ENCODE measurements at places on chromosomes 6 and 20.

DNA sequence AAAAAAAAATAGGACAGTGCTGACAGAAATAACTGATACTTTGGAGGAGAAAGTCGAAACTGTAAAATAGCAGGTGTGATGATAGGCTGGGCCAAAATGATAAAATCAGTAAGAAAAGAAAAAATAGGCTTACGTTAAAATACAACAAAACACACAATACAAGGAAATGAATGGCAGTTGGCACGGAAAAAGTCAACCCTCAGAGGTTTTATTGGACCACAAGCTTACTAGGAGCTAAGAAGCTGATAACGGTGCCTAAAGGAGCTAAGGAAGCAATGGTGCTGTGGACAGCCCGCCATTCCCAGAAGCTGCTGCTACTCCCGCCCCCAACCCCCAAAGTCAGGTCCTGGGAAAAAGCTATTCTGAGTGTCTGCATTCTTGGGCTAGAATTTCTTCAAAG lies 55.9 kb upstream of the RNF146 start:
- DNase-seq, result no peak

DNA sequence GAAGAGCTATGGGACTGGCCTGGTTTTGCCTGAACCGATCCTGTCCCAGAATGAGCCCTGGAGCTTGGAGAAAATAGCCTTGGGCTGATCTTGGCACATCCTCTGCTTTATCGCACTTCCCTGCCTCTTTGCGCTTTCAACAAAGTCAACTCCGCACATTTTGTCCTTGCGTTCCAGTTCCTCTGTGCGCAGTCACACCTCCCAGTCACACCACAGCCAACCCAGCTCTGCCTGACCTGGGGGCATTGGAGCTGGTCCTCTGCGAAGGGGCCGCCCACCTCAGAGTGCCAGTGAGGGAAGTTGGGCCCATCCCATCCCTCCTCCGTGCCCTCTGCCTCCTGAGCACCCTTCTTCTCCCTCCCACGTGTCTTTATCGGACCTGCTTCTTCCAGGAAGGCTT lies 16.9 kb upstream of the UQCC2 start:
- DNase-seq, result no peak

- no peak for DNase-seq
These were observed 13.5 kb downstream of the CCR6 start for GRCh38 chr6:167136376-167136775.

DNA sequence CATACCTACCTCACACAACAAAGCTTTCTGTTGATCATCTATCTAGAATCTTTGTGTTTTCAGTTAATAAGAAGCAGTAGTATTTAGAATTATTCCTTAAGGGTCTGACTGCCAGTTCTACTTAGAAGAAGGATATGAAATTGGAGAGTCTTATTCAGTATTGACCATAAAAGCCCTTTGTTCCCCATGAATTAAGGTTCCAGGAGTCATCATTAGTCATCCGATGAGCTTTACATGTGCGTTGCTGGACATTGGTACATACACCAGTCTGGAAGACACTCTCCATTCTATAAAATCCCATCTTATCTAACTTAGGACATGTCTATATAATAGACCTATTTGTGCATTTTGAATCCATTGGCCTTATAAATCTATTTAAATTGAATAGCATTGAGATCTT lies 34.4 kb upstream of the RNF217 start:
- DNase-seq, result peak; percentile 18

DNA sequence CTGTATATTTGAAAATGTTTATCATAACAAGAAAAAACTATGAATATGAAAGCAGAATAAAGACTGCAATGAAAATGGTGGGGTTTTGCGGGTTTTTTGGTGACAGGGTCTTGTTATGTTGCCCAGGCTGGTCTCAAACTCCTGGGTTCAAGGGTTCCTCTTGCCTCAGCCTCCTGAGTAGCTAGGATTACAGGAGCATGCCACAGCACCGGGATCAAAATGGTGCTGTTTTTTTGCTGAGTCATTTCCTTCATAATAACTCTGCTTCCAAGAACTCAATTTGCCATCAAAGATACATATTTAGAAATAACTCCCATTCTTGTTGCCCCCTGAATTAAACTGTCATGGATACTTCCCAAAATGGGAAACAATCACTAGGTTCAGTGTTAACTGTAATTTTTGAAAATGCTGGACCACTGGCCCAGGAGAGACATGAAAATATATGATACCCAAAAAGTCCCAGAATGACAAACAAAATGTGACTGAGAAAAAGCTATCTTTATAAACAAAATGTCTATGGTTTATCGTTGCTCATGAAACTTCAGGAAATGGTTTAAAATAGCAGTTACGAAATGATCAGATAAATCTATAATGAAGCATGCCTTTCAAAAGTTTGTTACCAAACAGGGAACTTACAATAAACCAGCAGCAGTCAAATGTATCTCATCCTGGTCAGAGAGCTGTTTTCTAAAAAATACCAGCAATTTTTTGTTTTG lies 32.2 kb downstream of the ILRUN start:
- DNase-seq, result peak; percentile 65

DNA sequence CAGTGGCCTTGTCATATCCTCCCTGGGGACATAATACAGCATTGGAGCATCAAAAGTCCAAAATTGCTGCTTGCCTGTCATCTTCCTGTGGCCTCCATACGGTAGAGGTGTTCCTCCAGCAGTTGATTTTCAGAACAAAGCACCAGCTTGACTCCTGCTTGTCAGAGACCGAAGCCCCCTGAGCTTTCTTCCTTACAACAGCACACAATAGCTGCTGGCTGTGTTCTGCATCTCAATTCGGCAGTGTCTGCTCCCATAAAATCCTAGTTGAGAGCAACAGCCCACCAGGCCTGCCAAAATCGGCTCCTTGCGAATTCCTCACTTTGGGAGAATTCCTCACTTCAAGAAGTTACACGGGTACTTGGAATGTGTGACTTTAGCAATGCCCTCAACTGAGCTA lies 372.9 kb downstream of the SAMD5 start:
- DNase-seq, result no peak

GRCh38 chr20:37345339-37346235 lies at the start of gene SRC:
SRC (plus strand) TSS chr20:37346140; CDS start chr20:37384154, 38,014 bp downstream.
- peak; percentile 82 for DNase-seq

DNA sequence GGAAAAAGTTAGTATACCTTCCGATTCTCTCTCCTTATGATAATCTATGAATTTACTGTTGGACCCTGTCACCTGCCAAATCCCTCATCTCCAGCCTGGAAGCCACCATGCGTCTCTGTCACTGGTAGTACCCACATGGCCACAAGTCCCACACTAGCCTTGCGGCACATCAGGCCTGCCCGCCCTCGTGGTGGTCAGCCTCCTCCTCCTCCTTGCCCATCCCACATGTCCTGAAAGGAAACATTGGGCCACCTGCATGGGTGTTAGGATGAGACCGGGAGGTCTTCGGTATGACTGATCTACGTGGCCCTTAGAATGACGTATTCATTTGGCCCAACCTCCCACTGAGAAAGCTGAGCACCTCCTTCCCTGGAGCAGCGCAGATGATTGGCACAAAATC lies 37.0 kb upstream of the QKI start:
- DNase-seq, result no peak

- no peak for DNase-seq
These were observed 2.5 kb downstream of the TMEM63B start for GRCh38 chr6:44129841-44130322.

DNA sequence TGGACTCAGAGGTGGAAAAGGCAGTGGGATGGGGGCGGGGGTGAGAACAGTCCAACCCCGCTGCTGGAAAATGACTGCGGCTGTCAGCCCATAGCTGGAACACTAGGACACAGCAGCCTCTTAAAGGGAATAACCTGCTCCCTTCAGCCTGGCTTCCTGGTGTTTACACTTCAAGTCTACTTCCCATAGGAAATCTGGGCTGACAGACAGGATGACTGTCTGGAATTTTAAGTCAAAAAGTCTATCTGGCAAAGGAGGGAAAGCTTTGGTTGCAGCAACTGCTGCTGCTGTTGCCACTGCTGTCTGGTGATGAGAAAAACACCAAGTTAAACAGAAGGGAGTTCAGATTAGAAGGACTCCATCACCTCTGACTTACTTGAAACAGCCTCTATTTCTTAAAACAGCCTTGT lies 44.9 kb downstream of the TNFRSF21 start:
- no peak for DNase-seq

GRCh38 chr6:2029130-2029794 lies 216.1 kb downstream of the GMDS start:
- DNase-seq, result no peak

- DNase-seq, result peak; percentile 87
These were observed 166.8 kb upstream of the FOXQ1 start for GRCh38 chr6:1144842-1145767.

- peak; percentile 38 for DNase-seq
These were observed 166.8 kb upstream of the GRIK2 start for GRCh38 chr6:101226677-101227135.

- DNase-seq, result no peak
These were observed 659.4 kb downstream of the MAFB start for GRCh38 chr20:40029589-40029988.

DNA sequence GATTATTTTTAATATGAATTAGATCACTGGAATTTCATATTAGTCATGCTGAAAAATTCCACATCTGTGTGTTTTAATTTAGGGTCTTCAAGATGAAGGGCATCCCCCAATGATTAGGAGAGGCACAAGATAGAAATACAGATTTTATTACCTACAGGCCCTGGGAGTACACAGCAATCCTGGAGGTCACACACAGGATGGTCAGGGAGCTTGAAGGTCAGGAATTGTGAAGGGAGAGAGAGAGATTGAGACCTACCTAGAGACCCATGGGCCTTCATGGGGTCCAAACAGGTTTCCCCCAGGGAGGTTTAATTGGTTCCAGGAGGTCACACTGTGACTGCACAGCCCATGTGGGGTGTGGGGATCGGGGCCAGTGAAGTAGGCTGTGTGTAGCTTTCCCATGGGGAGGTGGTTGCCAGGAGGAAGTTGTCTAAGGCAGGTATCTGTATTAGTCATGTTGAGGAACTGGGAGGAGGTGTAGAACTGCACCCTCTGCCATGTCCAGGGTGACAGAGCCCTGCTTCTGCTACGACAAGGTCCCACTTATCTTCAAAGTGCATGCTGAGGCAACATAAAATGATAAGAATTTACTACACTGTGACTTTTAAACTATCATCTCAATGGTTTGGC lies 18.3 kb downstream of the SNX9 start:
- DNase-seq, result no peak

GRCh38 chr20:32623667-32624157 lies 38.6 kb upstream of the NOL4L start:
- DNase-seq, result no peak

DNA sequence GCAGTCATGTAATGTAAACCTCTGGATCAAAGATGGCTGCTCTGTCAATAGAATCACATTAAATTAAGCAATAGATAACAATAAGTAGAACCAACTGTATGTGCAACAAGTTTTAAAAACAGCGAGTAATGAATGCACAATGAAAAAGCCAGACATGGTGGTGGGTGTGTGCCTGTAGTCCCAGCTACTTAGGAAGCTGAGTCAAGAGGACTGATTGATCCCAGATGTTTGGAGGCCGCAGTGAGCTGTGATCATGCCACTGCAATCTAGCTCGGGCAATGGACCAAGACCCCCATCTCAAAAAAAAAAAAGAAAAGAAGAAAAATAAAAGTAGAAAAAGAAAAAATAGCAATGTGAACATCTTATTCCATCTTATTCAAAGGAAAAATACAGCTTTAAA lies 558.7 kb upstream of the MMS22L start:
- peak; percentile 93 for DNase-seq

GRCh38 chr20:23582293-23582692 lies 14.0 kb upstream of the CST9L start:
- DNase-seq, result no peak

- no peak for DNase-seq
These were observed 166.7 kb downstream of the DLL1 start for GRCh38 chr6:170124150-170124549.

GRCh38 chr6:151765444-151765886 lies 42.0 kb upstream of the ESR1 start:
- peak; percentile 77 for DNase-seq

GRCh38 chr6:51908243-51908642 lies 179.2 kb downstream of the PKHD1 start:
- DNase-seq, result no peak

DNA sequence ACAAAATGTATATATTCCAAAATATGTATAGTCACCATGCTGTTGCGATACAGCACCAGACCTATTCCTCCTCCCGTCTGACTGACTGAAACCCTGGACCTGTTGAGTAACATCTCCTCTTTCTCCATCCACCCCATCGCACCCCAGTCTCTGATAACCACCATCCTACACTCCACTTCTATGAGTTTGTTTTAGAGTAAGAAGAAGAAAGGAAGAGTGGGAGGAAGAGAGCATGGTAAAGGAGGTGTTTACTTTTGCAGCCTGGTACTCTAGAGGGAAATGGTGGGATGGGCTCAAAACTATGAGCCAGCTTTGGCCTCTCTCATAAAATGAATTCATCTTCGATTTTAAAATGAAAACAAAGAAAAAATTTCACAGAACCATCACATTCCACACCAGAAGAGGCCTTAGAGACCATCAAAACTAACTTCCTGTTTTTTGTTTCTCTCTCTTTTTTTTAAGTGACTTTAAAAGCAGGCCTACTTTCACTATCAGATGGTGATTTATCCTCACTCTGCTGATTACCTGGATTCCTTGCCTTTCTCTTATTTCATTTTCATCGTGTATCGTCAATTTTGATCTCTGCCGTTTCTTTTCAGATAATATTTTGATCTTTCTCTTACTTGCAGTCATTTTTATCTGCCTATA lies 16.8 kb upstream of the FUCA2 start:
- no peak for DNase-seq

DNA sequence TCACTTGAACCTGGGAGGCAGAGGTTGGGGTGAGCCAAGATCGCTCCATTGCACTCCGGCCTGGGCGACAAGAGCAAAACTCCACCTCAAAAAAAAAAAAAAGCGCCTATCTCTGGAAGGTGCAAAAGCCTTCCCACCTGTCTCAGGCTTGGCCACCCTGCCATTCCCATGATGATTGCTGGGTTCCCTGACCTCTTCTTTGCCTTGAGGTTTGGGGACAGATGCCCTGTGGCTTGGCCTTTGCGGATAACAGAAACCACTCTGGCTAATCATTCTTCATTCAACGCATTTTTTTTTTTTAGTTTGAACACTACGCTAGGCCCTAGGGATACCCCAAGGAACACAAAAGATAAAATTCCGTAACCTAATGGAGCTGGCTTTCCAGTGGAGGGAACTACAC lies 6.8 kb upstream of the HMGA1 start:
- DNase-seq, result no peak

DNA sequence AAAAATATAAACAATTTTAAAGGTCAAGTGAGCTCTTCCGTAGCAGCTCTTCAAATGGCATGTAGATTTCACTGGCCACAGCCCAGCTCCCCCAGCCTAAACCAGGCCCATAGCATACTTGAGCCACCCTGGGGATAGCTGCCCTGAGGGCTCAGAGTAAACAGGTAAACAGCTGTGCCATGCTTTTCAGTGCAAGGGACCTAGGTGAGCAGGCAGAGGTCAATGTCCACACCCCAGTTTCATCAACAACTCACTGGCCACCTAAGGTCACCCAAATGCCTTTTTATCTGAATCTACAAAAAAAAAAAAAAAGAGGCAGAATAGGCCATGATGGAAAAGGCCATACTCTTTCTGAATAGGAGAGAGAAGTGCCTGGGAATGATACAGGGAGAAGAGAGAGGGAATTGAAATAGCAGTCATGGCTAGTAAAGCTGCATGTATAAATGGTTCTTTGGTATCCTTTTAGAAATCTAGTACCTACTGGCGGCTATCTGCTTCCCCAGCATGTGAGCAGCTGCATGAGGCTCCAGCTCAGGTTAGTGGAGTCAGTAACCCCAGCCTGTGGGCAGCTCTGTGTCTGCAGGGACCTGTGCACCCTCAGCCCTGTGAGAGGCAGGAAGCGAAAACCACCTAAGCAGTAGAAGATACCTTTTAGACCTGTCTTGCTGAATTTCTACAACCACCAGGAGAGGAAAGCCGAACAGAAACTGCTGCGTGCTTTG lies 77.0 kb downstream of the FOXA2 start:
- DNase-seq, result no peak

All from fibroblast of skin of right biceps (primary cell).